ENCODE measurements at places on chromosomes 11 and 22.

DNA sequence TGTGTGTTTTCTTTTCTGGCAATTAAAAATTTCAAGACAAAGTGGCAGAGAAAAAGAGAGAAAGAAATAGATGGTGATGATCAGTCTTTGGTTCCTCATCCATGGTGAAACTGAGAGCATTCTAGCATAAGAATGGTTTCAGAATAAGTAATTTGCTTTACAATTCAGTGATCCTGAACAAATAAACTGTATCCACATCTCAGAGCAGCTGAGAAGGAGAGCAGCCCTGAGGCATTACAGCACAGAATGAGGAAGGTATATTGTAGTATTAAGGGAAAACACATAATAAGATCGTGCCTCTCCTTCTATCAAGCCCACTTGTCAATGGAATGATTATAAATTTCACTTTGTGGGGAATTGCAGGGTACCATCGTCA lies 17.4 kb downstream of the LUZP2 start:
- no peak for DNase-seq

GRCh38 chr11:104343578-104343977 lies 179.6 kb upstream of the PDGFD start:
- no peak for DNase-seq

DNA sequence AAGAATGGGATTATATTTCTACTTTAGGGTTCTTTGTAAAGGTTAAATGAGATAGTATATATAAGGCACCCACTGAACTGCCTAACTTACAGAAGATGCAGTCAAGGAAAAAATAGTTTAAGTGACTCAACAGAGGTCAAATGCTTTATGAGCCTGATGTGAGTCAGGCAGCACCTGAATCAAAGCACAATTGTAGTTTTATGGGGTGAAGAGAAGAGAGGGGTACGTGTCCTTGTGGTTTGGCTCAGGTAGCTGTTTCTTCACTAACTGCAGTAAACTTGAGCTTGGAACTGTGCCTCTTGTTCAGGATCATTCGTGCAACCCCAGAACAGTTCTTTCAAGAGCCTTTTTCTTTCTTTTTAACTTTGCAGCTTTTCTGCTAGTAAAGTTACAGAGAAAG lies 125.2 kb upstream of the SPON1 start:
- no peak for DNase-seq

DNA sequence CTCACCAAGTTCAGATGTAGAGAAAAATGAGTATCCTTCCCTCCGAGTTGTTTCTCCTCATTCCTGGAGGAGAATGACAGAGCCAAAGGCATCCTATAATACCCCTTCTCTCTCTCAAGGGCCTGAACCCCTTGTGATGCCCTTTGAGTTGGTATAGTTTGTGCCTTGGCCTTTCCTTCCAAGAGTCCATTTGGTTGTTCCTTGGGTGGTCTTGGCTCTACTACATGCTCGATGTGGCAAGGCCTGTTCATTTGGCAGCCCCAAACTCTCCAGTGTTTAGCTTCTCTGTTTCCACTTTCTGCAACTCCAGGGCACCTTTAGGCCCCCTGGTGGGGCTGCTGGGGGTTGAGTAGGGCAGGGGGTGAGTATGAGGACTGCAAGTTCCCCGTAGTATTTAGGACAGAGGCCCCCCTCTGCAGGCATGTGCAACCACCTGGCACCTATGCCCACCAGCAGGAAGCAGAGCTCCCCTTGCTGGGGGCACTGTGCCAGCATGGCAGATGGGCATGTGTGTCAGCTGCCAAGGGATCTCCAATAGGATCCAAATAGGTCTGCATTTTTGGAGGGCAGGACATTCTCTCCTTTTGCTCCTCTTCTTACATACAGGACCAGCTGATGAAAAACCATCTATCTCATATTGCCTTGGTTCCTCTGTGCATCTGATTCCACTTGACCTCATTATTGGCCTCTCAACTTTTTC lies 217.2 kb upstream of the CADM1 start:
- no peak for DNase-seq

DNA sequence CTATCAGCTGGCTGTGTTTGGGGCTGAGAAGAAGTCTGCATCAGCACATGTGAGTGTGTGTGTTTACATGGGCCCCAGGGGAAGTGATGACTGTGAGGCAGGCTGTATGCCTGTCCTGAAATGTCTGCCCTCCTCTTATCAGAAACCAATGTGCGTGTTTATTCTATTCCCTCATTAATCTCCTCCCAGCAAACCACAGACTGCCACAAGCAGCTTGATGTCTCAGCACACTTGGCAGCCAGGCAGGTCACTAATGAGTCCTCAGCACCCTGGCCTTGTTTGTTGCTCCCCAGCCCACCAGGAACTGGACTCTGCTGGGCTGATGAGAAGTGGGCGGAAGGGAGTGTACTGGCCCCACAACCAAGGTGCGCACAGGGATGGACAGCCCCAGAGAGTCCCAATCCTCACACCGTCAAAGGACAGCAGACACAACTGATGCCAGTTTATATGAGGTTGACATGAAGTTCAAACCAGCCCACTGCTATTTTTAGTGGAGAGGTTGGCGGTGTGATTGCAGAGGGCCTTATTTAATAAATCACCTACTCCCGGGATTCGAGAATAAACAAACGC lies 225.8 kb downstream of the ETS1 start:
- DNase-seq, result no peak

DNA sequence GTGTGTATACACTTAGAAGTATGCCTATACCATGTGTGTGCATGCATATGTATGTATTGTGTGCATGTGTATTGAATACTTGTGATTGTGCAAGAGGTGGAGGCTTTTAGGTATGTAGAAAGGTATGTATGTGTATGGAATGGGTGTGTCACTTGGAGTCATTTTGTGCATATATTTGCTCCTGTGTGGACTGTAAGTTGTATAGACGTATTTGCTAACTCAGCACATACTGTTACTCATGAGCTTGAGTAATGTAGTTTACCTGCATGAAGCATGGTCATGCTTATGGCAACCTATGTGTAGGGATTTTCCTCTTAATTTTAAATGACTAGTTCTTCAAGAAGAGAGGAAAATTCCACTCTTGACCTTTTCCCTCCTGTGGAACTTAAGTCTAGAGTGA lies 507.6 kb upstream of the LARGE1 start:
- DNase-seq, result no peak

DNA sequence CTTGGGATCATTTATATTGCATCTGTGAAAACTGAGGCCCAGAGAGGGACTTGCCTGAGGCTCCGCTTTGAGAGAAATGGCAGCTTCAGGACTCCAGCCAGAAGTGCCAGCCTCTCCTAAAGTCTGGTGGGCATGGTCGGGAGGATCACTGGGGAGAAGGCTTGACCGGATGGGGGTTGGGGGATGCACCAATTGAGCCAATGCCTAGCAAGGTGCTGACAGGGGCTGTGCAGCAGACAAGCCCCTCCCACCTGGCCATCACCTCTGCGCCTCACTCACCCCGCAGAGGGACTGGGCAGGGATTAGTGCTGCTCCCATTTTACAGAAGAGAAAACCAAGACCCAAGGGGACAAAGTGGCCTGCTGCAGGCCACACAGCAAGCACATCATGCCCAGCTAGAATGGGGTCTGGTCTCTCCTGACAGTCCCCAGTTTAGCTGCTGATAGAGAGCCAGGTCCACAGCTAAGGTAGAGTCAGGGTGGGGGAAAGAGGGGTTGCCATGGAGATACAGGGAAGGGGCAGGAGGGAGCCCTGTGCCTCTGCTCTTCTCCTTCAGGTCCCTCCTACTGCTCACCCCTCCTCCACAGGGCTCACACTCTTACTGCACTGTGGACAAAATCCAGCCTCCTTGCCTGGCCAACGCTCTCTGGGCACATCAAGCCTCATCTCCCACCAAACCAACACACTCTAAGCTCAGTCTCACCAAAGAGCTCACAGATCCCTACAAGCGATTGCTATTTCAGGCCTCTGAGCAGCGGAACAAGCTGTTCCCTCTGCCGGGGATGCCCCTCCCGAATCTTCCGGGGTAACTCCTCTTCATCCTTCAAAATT lies 29.5 kb downstream of the TEF start:
- no peak for DNase-seq

GRCh38 chr22:45169591-45170466 lies 6.1 kb downstream of the NUP50 start:
- no peak for DNase-seq

- no peak for DNase-seq
These were observed 46.7 kb downstream of the CD44 start for GRCh38 chr11:35185696-35186095.

DNA sequence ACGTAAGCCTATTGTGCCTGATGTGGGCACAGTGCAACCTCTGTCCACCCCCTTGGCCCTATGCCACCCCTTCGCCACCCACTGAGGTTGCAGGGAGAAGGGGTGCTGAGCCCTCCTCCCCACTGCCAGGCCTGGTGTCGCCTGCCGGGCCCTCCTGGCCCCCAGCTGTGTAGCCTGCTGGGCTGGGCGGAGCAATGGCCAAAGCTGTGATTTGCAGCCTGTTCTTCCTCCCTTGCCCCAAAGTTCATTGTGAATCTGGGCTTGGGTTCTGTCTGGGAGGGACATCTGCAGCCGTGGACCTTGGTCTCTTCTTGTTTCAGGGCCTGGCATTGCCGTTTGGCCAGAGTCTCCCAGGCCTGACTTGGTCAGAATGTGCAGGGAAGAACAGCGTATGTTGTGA lies 121.9 kb downstream of the PKNOX2 start:
- no peak for DNase-seq

GRCh38 chr11:118109231-118109630 lies 22.5 kb upstream of the SMIM35 start:
- DNase-seq, result no peak

- no peak for DNase-seq
These were observed 39.4 kb downstream of the MICAL2 start for GRCh38 chr11:12149672-12150225.

- DNase-seq, result no peak
These were observed 85.9 kb upstream of the GRK3 start for GRCh38 chr22:25478528-25478927.

All from amniotic stem cell (primary cell).